Stimulated activated CD8-positive, alpha-beta memory T cell treated with anti-CD3 and anti-CD28 coated beads, Interleukin-15, amount 100 ng/mL, for 48 hours (primary cell): ENCODE measurements at places on chromosomes 7 and 10.

DNA sequence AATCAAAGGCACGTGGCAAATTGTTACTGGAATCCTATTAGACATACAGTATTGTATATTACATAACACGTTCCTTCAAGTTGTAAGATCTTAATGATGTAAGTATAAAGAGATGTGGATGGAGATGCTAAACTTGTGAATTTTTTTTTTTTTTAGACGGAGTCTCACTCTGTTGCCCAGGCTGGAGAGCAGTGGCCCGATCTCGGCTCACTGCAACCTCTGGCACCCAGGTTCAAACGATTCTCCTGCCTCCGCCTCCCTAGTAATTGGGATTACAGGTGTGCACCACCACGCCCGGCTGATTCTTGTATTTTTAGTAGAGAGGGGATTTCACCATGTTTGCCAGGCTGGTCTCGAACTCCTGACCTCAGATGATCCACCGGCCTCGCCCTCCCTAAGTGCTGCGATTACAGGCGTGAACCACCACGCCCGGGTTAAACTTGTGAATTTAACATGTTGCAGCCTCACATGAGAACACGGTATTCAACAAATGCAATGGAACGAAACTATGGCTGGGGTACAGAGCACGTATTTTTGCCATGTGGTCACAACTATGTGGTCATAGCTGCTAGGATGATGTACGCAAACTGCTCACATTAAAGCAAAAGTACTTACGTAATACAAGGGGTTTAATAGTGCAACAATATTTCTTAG lies 818 bp upstream of the SUPV3L1 start:
- no peak for DNase-seq

DNA sequence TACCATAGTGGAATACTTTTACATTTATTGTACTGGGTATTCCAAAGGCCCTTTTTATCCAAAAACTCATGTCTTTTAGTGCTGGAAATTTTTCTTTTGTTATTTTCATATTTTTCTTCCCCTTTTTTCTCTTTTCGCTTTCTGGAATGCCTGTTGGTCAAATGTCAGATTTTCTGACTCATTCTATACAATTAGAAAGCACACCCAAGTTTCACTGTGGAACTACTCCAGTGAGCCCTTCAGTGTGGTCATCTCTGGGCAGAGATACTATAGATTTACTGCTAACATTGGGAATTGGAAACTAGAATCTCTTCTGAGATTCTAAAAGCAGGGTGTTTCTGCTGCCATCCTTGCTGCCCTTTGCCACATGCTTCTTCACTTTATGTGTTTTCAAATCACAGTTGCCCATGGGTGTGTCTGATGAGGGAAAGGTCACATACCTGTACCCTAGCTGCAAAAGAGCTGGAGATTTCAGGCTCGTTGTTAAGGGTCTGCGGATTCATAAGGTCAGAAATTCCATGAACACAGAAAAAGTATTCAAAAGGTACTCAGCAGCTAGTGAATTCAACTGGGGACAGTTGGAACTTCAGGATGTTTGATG lies 5.6 kb upstream of the WASL start:
- DNase-seq, result no peak

- DNase-seq, result no peak
Measured at GRCh38 chr10:123463181-123463580, 203.0 kb upstream of the GPR26 start.

DNA sequence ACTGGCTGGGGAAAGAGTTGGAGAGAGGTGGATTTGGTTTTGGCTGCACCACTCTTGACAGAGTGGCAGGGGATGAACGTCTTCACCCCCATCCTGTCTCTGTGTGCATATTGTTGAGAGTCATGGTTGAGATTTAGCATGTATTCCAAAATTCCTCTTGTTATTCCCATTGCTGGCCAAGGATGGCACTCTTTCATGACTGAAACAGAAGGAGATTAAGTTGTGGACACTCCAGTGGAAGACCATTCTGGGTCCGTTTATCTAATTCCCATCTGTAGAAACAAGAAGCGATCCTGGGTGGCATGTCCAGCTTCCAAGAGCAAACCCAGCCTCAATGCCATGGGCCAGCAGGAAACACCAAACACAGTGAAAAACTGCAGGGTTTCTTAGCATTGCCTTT lies 469.0 kb upstream of the IGFBP3 start:
- no peak for DNase-seq

DNA sequence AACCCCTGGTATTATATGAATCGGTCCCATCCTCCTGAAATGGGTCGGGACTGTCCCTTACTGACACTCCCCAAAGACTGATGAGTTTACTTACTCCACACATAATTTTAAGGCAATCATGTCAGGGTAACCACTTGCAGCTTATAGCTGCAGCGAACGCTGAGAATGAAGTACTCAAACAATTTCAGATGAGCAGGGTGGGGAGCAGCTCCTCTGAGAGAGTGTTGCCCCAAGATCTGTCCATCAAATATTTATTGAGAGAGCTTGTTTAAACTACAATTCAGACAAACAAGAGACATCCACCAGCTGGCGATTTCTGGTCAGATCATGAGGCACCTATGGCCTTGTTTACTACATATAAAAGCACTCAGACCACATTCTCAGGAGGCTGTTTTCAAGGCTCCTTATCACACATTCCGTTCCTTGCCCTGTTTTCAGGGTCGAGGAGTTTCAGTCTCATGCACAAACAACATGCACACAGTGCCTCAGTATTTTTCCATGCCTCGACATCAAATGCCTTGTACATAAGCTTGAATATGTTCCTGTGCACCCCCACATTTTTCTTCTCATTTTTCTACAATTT lies 80.1 kb downstream of the THSD7A start:
- DNase-seq, result no peak

DNA sequence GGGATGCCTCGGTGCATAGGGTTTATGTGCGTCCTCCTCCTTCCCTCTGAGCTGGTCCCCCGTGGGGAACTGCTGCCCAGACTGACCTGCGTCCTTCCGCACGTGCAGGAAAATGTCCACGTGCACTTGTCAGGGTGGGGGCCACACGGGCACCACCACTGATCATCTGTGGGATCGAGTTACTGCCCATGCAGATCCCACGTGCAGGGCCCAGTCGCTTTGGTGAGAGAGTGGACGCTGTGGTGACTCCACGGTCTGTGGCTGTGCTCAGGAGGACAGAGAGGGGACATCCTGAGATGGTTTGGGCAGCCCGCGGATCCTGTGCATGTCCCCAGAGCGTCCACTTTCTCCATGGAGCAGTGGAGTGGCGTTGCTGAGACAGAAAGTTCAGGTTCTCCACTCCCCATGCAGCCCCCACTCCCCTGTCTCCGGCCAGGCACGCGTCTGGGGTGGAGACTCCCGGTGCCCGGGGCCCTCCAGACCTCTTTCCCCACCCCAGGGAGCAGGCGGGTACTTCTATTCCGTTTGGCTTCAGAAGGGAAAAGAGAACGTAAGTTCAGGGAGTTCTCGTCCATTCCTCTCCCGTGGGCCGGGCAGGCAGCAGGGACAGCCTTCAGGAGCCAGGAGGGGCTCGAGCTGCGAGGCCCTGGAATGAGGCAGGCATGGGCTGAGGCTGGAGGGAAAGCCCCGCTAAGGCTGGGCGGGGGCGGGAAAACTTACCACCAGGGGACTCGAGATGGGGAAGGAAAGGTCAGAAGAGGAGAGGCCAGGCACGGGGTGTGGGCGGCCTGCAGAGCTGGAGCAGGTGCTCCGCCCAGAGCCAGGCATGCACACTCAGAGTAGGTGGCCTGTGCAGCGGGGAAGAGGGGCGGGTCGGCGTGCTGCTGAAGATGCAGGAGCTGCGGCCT lies 59.9 kb downstream of the EGFR start:
- no peak for DNase-seq

- no peak for DNase-seq
Measured at GRCh38 chr10:89490596-89491335, 44.6 kb downstream of the SLC16A12 start.

DNA sequence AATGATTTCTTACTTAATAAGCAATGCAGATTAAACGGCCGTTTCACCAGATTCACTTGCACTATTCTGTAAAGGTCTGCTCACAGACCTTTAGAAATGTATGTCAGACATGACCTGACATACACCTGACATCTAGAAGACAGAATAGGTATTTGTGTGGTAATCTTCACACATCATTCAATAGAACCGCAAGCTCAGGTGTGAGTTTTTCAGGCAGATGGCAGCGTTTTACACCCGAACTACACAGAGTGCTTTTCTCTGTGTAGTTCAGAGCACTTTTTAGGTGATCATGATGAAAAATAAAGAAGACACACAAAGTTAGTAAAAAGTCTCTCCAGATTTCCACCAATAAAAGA lies 63.2 kb downstream of the PRKCQ start:
- DNase-seq, result no peak

GRCh38 chr7:121985476-121986030 lies 112.6 kb downstream of the PTPRZ1 start:
- no peak for DNase-seq

DNA sequence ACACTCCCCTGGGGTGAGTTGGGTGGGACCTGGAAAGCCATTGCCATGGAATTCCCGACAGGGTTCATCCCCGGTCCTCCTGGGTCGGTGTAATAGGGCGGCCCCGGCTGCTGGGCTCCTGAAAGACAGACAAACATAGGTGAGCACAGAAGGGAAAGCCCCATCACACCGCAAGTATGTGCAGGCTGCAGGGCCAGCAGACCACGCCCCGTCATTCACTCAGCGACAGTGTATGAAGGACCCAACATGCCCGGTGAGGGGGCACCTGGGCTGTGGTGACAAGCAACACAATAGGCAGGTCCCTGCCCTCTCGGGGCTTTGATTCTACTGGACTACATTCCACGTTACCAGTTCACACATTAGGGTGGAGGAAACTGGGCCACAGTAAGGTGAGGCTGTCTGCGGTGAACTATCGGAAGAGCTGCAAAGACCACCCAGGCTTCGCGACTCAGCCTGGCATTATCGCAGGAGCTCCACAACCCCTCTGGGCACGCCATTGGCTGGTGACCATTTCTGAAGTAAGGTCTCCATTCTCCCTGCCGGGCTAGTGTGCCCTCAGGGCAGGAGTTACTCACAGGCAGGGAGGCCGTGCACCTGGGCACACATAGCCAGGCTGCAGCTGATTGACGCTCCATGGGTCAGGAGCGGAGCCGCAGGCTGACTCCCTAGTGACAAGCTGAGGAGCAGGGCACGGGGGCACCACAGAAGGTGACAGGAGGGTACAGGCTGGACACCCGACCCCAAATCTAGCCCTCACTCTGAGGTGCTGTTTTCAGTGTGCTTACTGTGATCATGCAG lies 99.2 kb downstream of the VOPP1 start:
- DNase-seq, result no peak

DNA sequence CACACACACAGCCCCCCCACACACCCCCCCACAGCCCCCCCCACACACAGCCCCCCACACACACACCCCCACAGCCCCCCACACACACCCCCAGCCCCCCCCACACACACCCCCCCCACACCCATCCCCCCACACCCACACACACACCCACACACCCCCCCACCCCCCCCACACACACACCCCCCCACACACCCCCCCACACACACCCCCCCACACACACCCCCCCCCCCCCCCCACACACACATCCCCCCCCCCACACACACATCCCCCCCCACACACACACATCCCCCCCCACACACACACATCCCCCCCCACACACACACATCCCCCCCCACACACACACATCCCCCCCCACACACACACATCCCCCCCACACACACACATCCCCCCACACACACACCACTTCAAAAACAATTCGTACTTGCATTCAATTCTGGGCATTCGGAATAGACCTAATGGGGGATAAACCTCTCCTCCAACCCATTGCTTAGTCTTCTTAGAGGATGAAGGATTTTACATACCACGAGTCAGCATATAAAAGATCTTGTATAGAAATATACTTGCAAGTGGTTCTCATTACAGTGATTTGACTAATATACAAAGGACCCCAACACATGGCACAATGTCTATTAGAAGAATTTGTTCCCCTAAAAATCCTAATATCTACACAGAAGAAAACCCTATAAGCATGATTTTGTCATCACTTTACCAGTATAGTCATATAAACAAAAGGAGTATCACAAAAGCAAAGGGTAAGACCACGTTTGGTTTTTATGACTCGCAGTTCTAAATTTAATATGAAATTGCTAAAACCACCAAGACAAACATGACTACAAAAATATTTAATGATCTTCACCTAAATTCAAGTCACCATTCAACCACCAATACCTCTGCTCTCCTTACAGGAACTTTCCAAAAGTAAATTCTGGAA lies 80.9 kb downstream of the DIP2C start:
- no peak for DNase-seq

GRCh38 chr10:97596101-97597082 lies 6.9 kb downstream of the C10orf62 start:
- DNase-seq, result no peak

GRCh38 chr10:114823077-114823463 lies 1.5 kb downstream of the FHIP2A start:
- no peak for DNase-seq

DNA sequence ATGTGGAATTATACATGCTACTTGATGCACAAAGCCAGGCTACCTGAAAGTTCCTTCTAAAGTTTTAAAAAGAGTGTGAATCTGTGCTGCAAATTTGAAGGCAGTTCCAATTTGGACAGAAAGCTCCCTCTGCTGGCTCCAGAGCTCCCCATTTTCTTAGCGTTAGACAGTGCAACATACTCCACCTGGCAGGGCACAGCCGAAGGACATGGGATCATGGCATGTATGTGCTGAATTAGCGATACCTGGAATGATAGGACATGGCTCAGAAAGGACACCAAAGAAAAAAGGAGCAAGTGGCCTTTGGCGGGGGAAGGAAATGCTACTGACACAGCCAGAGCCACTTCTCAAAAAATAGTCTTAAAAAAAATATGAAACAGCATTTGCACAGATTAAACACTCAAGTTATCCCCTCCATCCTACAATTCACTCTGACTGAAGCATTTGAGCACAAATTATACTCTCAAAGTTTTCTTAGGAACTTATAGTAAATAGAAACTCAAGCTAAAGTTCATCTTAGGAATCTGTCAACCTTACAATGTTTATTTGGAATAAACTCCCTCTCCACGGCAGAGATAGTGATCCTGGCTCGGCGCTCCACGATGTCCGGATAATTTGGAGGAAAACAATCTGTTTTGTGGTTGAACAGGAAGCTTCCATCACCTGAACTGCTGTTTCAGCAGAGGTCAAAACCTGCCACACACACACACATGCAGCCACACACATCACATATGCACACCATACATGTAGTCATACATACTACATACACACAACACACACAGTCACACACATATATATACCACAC lies 80.0 kb downstream of the C7orf25 start:
- DNase-seq, result no peak

DNA sequence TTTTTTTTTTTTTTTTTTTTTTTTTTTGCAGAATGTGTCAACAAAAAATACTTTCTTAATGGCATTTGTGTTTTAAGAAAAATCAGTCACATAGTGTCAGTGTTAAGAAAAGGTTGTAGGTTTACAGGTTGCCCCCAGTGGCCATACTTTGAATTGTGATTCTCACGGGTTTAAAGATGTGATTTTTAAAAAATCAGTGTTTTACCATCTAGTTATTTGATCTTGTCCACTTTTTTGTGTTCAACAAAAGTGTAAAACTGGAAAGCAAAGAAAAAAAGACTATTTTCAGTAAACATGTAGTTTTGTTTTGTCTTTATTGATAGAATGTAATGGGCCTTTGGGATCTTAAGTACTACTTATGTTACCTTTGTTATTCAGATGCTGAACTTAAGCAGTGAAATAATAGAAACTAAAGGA lies 25.7 kb downstream of the SUV39H2 start:
- DNase-seq, result no peak

- no peak for DNase-seq
Measured at GRCh38 chr10:126041117-126041516, 144.8 kb downstream of the FANK1 start.
